ENCODE measurements at places on chromosomes 2 and 18.

DNA sequence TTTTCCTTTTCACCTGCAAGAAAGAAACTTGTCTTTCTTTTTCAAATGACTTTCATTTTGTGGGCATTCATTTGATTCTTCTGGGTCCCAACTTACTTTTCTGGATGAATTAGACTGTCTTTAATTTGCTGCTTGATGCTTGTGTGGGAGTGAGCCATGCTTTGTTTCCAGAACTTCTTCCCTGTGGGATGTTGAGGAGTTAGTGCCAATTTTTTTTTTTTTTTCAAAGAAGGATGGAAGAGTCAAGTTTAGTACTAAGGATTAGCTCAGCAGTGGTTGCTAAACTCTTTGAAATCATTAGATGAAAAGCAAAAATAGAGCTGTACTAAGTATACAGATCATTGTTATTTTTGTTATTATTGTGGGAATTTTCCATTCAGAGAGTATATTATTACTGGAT, 17.2 kb upstream of the KCTD1 start:
- no peak for DNase-seq

DNA sequence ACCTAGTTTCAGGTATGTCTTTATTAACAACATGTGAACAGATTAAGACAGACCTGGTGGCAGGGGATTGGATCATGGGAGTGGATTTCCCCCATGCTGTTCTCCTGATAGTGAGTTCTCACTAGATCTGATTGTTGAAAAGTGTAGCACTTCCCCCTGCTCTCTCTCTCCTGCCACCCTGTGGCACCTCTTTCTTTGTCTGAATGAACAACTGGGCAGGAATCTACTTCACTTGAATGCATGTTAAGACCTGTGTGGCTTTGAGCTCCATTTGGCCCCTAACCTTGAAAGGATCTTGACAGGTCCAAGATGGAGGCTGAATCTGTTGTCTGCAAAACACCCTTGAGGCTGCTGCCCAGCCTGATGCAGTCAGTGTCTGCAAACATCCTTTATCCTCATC, 194.4 kb downstream of the RNF144A start:
- no peak for DNase-seq

GRCh38 chr2:46872902-46873603, 42.6 kb downstream of the MCFD2 start:
- no peak for DNase-seq

- DNase-seq = no peak
Observed at GRCh38 chr2:47189635-47190034, 34.5 kb upstream of the STPG4 start.

DNA sequence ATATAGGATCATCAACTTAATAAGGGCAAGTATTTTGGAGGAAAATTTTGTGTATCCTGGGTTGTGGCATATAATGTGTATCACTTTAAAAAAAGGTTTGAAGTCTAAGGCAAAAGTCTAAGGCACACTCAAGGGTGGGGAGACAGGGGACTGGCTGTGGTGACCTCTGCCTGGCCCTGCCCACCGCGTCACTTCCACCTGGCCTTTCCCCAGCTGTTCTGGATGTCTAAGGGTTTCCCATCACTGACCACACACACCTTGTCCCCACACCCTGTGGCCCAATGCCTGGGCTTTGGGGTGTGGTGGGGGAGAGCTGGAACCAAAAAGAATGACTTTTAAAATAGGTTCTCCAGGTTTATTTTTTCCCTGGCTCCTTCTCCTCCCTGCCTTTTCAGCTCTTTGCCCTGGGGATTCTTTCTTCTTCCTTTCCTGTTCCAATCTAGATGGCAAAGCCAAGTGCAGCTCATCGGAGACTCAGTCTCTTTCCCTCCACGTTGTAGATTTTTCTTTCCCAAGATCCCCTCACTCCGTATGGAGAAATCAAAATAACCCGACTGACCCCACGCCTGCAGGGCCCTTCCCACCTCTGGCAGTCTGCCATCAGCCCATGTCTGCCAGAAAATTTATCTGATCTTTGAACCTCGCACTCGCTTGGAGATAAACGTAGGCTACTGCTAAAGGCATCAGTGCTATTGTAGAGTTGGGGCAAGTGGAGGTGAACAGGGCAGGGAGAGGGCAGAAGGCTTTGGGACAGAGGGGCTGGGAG, 257.2 kb downstream of the DYSF start:
- DNase-seq = no peak

DNA sequence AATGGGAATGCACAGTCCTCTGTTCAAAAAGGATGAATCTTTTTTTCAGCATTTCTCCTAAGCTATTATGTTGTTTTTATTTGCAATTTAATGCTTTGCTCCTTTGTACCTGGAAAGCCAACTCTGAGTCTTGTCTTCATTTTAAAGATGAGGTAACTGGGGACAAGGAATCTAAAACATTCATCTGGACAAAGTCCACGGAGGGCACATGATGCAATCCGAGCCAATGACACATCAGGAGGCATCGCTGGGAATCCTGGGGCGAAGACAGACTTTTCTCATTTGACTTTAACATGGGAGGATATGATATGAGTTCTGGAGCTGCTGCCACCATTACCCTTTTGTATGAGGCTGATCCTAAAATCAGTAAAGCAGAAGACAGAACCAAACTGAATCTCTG, 116.5 kb upstream of the REG3G start:
- no peak for DNase-seq

DNA sequence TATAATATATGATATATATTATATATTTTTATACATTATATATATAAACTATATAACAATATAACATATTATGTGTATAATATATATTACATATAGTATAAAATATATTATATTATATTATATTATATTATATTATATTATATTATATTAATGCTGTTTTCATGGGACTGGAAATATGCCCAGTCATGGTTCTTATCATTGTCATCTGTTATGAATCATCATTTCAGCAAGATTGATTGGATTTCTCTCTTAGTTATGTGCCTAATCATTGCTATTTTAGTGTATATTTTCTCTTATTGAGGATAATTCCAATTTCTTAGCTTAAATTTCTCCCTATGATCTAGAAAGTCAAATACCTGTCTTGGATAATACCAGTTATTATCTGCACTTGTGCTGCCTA, 617.8 kb downstream of the TRIB2 start:
- DNase-seq = no peak

- no peak for DNase-seq
Observed at GRCh38 chr2:86598966-86599365, 24.7 kb downstream of the RNF103 start.

GRCh38 chr2:26144953-26145680, 27.8 kb upstream of the GAREM2 start:
- DNase-seq = no peak

DNA sequence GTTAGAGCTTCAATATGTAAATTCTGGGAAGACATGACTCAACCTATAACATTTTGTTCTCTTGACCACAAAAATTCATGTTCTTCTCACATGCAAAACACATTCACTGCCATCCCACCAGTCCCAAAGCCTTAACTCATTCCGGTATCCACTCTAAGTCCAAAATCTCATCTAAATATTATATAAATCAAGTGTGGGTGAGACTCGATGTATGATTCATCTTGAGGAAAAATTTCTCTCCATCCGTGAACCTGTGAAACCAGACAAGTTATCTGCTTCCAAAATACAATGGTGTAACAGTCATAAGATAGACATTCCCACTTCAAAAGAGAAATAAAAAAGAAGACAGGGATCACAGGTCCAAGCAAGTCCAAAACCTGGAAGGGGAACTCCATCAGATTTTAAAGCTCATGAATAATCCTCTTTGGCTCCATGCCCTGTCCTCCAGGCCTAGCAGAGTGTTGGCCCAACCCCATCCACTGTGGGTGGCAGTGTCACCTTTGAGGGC, 101.3 kb downstream of the RAD51AP2 start:
- no peak for DNase-seq

GRCh38 chr2:133314795-133315194, 253.5 kb downstream of the NCKAP5 start:
- DNase-seq = no peak

- DNase-seq = no peak
Observed at GRCh38 chr2:226660526-226660925, 139.1 kb downstream of the IRS1 start.

- DNase-seq = no peak
Observed at GRCh38 chr18:4399929-4400328, 55.2 kb downstream of the DLGAP1 start.

- DNase-seq = no peak
Observed at GRCh38 chr2:68385220-68385906, 20.3 kb downstream of the PLEK start.

GRCh38 chr2:176038694-176039093, 36.6 kb upstream of the LNPK start:
- DNase-seq = no peak

DNA sequence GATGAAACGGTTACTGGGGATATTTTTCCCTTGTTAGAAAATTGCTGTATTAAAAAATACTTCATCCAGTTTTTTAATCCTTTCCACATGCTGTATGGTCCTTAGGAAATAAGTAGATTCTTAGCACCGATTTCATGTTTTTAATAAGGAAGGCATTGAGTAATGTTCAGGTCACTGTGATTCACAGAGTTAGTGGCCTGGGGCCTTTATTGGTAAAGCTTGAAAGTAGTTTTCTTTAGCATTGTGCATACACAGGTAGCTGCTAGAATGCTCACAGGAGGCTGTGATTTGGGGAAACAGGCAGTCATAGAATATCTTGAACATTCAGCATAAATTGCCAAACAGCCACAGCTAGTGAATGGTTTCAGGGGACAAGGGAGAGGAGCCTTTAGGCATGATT, 79.8 kb downstream of the XRCC5 start:
- DNase-seq = no peak

DNA sequence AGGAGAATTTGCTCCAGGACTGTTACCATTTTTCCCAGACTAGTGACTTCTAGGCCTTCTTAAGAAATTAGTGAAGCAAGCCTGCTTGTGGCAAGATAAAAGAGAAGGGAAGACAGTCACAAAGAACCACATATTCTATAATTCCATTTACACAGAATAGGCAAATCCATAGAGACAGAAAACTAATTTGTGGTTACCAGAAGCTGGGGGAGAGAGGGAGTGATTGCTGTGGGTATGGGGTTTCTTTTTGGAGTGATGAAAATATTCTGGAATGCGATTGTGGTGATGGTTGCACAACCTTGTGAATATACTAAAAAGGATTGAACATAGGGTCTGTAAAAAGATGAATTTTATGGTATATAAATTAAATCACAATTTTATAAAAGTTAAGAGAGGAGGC, 37.5 kb upstream of the SIX2 start:
- no peak for DNase-seq

DNA sequence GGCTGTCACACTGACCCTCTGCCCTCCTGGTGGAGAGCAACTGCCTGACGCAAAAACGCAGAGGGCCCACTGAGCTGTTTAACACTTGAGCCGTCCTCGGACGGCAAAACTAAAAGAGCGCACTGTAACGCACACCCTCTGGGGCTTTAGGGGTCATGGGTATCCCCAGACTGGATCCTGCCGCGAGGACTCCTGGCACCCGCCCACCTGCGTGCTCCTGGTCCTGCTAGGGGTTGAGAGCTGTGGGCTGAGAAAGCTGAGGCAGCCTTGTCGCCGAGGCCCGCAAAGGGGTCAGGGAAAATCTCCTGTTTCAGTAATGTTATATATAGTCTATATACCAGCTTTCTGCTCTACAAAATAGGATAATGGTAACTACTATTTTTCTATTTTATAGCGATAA, 39.1 kb downstream of the MDH1 start:
- no peak for DNase-seq

- DNase-seq = no peak
Observed at GRCh38 chr18:76658627-76659026, 163.6 kb upstream of the ZNF516 start.

- DNase-seq = no peak
Observed at GRCh38 chr2:96867756-96868554, 1.9 kb downstream of the SEMA4C start.

DNA sequence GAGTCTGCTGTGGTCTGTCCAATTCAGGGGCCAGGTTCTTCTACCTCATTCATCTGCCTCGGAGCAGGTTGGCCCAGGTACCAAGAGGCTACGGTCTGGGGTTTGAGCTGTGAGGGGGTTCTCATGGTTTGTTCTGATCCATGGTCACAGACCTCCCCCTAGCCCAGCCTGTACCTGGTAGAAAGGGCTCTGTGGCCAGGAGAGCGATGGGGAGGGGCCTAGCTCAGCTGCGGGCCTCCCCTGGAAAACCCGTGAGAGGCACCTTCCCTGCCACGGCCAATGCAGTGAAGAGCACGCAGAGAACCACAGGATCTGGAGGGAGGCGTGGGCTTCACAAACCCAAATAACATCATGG, 19.6 kb upstream of the ALLC start:
- no peak for DNase-seq

GRCh38 chr2:66563473-66563872, 128.5 kb downstream of the MEIS1 start:
- no peak for DNase-seq

DNA sequence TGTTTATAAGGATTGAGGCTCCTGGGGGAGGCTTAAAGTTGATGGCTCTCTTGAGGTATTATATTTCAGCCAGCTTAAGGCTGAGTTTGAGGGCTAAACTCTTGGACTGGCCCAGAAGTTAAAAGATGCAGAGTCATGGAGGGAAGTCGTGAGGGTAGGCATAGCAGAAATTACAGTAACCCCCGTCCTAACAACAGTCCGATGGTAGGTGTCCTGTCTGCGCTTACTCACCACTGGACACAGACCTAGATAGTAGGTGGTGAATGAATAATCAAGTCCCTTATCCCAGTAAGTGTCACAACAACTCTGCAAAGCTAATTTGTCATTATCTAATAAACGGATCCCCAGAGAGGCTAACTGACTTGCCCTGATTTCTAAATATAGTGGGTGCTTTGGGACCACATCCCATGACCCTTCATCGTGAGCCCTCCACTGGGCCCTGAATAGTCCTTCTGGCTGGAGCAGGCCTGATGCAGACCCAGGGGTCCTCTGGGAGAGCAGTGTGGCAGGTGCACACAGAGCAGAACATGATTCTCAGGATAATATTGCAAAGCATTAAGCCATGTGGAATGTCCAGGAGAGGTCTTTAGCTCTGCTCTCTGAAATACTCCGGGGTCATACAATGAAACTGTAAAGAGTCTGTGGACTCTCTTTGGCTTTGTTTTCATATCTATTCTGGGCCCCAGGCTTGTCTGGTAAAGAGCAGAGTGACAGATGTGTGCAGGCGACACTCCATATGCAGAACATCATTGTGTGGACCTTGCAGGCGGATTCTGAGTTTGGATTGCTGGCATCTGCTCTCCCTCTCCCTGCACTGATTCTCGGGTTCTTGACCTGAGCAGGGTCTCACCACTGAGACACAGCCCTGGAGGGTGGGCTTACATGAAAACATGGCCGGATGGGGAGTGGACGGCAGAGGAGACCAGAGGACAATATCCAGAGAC, 98.1 kb downstream of the RNF144A start:
- DNase-seq = no peak

Data from C1 segment of cervical spinal cord (tissue), 14 donors.